ENCODE measurements at places on chromosomes 16 and 17.

- no peaks in the 10 kb centered on the region for H3K4me1 ChIP-seq
- H3K27me3 ChIP-seq, result no peaks in the 10 kb centered on the region
- H3K27ac ChIP-seq, result no peak overlapping the region
- H3K36me3 ChIP-seq, result no peaks in the 10 kb centered on the region
- no peak overlapping the region for H3K4me3 ChIP-seq
These were observed 4.0 kb upstream of the ABCA10 start for GRCh38 chr17:69232650-69233049.

- no peaks in the 10 kb centered on the region for H3K36me3 ChIP-seq
- DNase-seq, result peak; percentile 23
- H3K4me3 ChIP-seq, result peak overlapping the region; percentile 16
- no peaks in the 10 kb centered on the region for H3K27me3 ChIP-seq
- H3K4me1 ChIP-seq, result peaks cover 11% of the 10 kb centered on the region
These were observed 25.6 kb upstream of the MAP2K6 start for GRCh38 chr17:69388822-69389442.

DNA sequence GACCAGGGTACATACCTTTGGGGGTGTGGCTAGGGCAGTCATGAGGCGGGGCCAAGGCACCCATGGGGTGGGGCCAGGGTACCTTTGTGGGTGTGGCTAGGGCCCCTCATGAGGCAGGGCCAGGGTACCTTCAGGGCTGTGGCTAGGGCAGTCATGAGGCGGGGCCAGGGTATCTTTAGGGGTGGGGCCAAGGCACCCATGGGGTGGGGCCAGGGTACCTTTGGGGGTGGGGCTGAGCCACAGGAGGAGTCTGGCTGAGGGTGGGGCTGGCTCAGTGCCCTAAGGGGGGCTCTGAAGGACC lies 3.5 kb downstream of the GNG13 start:
- H3K4me3 ChIP-seq, result no peak overlapping the region
- peaks cover 12% of the 10 kb centered on the region for H3K27me3 ChIP-seq
- H3K36me3 ChIP-seq, result no peaks in the 10 kb centered on the region

GRCh38 chr17:57889892-57890856 lies 40.3 kb upstream of the MRPS23 start:
- H3K36me3 ChIP-seq, result no peaks in the 10 kb centered on the region
- H3K27ac ChIP-seq, result no peak overlapping the region
- H3K4me1 ChIP-seq, result no peaks in the 10 kb centered on the region
- H3K27me3 ChIP-seq, result 0 out of 2 replicates have a peak, but pooled peaks cover 6% of the 10 kb centered on the region

DNA sequence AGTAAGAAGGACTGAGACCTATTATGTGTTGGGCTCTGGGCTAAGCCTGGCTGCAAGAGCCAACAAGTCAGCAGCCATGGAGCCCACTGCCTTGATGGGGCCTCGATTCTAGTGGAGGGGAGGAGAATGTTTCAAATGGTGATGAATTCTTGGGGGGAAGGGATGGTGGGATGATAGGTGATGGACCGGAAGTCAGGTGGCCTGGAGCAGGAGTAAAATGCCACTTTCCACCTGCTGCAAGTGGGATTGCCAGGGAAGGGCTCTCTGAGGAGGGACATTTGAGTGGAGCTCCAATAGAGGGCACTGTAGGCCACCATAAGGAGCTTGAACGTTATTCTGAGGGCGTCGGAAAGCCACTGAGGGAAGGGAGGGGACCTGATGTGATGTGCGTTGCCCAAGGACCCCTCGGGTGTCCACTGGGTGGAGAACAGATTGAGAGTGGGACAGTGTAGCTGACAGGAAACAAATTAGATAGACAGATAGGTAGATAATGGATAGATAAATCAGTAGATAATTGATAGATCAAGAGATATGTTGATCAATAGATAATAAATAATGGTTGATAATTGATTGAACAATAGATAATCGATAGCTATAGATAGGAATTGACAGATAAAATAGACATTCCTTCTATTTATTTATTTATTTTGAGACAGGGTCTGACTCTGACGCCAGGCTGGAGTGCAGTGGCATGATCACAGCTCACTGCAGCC lies 18.2 kb upstream of the NXPH3 start:
- H3K36me3 ChIP-seq, result no peaks in the 10 kb centered on the region
- peaks cover 17% of the 10 kb centered on the region for H3K27me3 ChIP-seq
- H3K27ac ChIP-seq, result no peak overlapping the region
- DNase-seq, result peak; percentile 56

- no peak overlapping the region for H3K27ac ChIP-seq
- no peaks in the 10 kb centered on the region for H3K36me3 ChIP-seq
- DNase-seq, result no peak
- no peaks in the 10 kb centered on the region for H3K27me3 ChIP-seq
These were observed 13.5 kb downstream of the VAT1L start for GRCh38 chr16:77801817-77802216.

DNA sequence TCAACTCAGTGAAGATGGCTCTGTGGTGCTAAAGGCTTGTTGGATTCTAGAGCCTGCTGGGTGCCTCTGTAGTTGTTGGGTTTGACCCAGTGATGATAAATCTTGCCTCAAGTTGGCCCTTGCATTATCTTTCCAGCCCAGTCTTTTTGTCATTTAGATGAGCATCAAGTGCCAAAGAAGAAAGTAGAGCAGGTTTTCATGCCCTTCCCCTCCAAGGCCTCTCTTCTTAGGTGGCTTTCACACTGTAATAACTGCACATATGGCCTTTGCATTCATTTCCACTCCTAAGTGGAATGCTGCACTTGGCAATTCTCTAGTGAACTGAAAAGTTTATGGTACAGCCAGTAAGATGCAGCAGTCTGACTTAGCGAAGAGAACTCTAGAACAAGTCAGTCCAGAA lies 165.1 kb downstream of the PHKB start:
- H3K36me3 ChIP-seq, result no peaks in the 10 kb centered on the region
- H3K4me3 ChIP-seq, result no peak overlapping the region
- no peak overlapping the region for H3K27ac ChIP-seq
- no peaks in the 10 kb centered on the region for H3K27me3 ChIP-seq
- DNase-seq, result no peak

All from MM.1S (cell line).